ENCODE measurements at places on chromosomes 1 and 21.

DNA sequence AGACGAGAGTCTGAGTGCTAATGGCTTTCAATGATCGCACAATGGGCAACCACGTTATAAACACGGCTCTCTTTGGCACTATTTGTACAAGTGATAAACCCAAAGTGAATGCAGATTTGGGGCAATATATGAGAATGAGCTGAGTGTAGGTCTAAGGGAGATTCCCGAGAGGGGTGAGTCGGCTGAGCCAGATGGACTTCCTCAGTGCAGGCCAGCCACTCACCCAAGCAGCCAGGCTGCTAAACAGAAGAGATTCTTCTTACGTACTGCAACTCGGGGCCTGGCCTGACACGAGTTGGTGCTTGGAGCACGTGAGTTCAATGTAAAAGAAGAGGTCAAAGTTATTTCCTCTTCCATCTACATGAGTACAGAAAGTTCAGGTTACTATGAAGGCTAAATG, 6.2 kb upstream of the MIXL1 start:
- no peak for DNase-seq

DNA sequence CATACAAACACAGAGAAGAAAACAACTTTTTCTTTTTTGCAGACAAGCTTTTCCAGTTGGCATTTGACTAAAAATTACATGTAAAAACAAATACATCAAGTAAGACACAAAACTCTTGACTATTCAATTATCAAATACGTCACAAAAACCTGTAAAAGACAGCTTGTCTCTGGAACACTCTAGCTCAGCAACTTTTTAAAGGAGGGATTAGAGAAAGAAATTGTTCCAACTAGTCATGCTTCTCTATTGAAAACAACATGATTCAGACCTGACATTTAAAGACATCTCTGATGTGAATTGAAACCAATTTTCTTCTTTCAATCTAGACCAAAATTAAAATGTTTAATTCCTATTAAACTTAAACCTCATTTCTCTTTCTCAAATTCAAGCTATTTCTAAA, 30.3 kb downstream of the SMYD3 start:
- DNase-seq = no peak

DNA sequence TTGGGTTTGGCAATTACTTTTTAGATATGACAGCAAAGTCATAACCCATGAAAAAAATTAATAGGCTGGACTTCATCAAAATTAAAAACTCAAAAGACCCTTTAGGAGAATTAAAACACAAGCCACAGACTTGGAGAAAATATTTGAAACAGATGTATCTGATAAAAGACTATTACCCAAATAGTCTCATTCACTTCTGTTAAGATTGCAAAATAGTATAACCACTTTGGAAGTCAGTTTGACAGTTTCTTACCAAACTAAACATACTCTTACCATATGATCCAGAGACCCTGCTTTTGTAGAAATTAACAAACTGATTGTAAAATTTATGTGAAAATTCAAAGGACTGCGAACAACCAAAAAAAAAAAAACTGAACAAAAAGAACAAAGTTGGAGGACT, 32.5 kb upstream of the SLC44A3 start:
- no peak for DNase-seq

DNA sequence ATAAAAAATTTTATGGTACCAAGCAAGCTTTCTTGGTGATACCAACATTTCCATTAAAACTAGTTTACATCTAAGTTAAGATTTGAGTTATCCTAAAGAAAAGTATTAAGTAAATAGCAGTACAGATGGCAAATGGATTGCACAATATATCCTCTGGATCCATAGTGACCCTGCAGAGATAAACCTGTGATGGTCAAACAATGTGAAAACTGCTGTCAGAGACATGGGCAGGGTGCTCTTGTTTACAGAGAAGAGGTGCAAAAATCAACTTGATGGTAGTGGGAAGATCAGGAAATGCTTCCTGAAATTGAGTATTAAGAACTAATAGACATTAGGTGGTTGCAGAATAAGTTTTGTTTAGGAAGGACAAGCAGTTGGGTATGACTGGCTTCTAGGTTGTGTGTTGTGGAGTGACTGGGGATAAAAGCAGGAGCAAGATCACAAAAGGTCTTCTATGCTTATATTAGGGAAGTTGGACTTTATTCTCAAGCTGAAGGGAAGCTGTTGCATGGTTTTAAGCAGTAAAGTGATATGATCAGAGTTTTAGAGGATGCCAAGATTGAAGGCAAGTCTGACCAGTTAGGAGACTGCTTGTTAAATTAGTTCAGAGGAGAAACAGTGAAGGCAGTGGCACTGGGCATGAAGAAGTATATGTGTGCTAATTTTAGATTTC, 9.9 kb downstream of the TTC3 start:
- no peak for DNase-seq

DNA sequence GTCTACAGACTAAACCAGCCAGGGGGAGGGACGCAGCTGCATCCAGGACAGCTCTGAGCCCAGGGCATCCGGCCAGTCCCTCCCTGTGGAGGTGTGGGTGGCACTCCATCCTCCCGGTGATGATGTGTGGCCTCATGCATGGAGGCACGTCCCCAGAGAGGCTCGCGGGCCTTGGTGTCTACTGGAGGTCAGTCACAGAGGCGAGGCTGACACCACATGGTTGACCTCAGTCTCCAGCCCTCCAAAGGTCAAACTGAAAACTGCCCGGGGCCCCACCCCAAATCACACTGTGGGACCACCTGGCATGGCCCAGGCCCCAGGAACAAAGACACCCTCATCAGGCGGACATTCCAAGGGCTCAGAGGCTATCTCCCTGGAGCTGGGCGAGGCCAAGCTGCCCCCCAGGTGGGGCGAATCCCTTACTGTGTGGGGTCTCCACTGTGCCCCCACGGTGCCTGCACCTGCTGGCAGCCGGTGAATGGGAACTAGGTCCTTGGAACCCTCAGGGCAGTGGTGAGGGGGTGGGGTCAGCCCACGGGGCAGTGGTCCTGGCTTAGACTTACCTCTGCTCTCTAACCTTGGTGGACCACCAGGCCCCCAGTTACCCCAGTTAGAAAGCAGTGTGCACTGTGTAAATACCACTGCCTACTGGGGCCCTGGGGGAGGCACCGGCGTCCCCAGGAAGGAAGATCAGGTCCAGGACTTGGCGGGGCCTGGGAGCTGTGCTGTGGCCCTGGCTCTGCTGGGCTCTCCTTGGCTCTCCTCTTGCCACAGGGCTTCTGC, 49.1 kb downstream of the TRPM2 start:
- DNase-seq = no peak

Data from cortex of kidney (tissue), 1 donor.